ENCODE measurements at places on chromosomes 7 and 10.
A peak's percentile ranks its signal among the peaks of the same experiment; 100 is the strongest.

DNA sequence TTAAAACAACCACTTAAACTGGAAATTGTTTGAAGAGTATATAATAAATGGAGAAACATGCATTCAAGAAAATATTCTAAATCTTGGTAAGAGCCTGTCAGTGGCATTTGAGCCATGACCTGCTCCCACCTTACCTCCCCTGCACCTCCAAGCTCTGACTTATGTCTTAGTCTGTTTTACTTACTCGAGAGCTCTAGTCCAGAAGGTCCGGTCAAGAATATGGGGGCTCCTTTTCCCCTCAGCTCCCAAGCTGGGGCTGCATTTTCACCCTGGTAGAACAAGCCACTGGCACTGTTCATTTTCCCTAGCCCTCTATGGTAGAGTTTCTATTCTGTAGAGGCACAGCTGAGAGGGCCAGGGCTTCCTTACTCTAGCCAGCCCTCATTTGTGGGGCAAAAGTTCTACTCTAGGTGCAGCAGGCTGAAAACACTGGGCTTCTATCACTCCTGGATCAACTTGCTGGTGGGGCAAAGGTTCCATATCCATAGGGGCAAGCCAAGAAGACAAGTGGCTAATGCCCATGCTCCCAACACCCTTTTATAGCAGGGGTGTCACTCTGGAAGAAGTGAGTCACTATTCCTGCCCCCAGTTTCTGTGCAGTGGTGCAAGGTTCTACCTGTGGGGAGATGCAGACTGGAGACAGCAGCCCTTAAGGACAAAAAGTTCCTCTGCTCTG lies 40.6 kb downstream of the ZNF438 start:
- DNase-seq: no peak

DNA sequence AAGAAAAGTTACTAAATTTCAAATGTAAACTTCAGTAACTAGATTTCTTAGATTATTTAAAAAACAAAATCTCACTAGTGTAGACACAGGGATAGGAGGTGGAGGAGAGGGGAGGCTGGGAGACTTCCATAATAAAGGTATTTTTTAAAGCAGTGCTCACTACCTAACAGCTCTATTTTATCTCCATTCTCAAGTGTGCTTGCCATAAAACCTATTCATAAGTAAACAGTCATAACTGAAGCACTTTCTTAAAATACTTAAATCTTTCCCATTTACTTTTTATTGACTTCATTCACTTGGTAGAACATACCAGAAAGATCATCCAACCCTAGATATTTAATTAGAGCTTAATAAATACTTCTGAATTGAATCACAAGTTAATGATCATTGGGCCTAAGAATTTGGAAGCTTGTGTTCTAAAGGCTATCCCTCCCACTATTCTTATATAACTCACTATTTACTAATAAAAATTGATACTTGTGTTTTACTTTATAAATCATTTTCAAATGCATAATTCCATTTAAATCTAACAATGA lies 107.4 kb downstream of the SNX13 start:
- no peak for DNase-seq

DNA sequence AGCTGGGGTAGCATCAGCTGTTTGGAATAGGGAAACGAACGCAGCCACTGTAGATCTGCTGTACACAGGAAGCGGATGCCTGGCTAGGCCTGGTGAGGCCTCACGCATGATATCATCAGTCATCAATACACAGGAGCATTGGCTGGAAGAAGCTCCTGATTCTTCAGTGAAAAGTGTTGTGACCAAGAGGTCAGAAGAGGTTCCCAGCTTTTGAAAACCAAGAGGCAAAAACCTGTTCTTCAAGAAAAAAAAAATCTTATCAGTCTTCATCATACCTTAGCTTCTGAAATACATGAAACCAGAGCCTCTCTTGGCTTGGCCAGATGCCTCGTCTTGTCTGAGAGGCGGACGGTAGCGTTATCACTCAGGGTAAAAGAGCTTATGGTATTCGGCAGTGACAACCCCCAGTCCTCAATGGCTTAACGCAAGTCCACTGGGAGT lies 139.3 kb upstream of the TCF7L2 start:
- DNase-seq: no peak

- peak; percentile 61 for DNase-seq
Observed at GRCh38 chr7:107560898-107561516, 2.7 kb downstream of the COG5 start.

- DNase-seq: no peak
Observed at GRCh38 chr10:123835575-123835974, 56.0 kb downstream of the CPXM2 start.

DNA sequence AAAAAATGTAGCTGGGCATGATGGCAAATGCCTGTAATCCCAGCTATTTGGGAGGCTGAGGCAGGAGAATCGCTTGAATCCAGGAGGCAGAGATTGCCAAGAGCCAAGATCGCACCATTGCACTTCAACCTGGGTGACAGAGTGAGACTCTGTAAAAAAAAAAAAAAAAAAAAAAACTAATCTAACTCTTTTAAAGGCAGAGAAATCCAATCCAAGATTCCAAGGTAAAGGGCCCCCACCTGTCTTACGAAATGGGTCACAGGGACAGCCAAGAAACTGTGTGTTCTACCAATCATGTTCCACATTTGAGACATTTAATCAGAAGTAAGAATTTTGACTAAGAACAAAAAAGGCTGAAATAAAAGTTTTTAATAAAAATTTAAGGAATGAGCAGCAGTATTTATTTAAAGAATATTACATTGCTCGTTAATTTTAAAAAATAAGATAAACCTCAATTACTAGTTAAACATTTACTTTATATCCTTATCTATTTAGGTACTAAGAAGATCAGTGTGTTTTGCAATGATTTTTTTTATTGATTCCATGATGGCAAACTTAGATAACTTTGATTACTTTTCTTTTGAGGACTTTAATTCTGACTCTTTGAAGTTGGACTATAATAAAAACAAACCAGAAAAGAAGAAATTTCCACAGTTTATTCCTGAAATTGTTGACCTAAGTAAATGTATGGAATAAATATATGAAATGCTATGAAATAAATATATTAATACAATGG lies 6.7 kb upstream of the OAT start:
- no peak for DNase-seq

- no peak for DNase-seq
Observed at GRCh38 chr7:3733541-3734140, 432.6 kb downstream of the SDK1 start.

- no peak for DNase-seq
Observed at GRCh38 chr7:113797420-113798010, 121.3 kb downstream of the PPP1R3A start.

DNA sequence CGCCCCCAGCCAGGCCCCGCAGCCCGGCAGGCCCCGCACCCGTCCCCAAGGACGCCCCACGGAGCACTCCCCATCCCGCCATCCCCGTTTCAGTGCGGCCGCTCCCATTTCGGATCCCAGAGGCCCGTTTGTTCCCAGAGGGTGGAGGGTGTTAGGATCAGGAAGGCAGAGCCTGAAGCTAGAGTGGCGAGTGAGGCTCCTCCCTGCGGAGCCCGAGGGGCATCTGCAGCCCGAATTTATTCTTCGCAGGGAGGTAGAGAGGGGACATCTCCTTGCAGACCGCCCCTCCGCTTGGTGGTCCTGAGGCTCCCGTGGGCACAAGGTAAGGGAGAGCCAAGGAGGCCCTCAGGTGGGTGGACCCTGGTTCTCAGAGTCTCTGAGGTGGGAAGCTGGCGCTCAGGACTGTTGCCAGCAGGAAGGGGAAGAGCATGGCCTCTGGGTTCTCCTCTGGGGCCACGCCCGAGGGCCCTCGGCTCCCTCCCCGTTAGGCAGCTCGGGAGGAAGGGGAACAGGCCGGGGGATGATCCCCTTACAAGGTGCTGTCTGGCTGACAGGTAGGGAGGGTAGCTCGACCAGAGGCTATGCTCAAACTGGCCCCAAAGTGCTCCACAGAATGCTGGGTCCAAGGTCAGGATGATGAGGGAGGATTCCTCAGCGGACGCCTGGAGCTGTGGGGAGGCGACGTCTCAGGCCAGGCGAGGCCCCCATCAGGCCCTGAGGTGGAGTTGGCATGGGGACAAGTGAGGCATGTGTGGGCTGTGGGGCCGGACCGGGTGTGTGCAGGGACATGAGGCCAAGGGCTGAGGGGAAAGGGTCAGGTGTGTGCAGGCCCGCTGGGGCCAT lies 17.4 kb downstream of the POLL start:
- no peak for DNase-seq

- DNase-seq: no peak
Observed at GRCh38 chr7:68394131-68394530, 1204.1 kb upstream of the AUTS2 start.

- no peak for DNase-seq
Observed at GRCh38 chr10:44647877-44648542, 263.1 kb upstream of the CXCL12 start.

DNA sequence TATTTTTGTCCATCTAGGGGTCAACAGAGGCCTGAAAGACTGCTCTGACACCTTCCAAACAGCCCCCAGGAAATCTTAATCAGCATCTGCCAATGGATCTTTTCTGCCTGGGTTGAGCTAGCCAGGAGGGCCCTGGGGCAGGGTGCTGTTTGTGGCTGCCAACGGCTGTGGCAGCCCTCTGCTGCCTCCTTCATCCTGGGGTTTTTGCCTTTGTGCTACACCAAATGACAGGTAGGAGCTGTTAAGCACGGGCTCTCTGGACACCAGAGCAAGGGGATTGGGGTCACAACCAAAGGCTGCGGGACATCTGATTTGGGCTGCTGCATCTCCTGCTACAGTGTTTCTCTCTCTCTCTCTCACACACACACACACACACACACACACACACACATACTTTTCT lies 2.0 kb upstream of the KIAA1217 start:
- DNase-seq: no peak

- no peak for DNase-seq
Observed at GRCh38 chr7:6725003-6725402, 18.3 kb upstream of the ZNF12 start.

DNA sequence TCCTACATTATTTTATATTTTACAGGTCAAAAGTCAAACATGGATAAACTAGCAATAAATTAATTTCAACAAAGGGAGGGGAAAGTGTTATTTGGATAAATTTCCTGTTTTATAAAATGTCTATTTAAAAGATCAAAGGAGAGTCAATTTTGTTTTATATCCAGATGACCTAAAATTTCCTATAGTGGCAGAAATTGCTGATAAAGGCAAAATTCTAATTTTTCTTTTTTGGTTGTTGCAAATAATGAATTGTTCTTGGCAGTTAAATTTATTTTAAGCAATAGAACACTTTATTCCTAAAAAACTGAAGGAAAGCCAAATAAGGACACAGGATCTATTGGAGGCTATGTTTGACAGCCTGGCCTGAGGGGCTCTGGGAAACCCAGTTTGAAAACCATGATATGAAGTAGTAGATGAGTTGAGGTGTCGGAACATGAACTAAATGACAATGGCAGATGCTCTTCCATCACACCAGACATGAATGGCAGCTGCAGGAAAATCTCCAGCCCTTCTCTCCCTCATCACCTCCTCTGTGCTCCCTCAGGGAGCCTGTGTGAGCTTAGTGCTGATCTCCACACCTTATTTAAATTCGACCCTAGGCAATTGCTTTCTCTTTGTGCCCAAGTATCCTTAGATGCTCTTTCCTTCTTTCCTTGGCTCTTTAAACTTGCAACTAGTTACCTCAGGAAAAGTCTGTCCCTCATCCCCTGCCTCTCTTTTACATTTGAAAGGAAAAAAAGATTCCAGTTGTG lies 395.0 kb downstream of the THSD7A start:
- no peak for DNase-seq

GRCh38 chr10:103626178-103626577 lies 132.7 kb downstream of the NEURL1 start:
- no peak for DNase-seq
